ENCODE measurements at places on chromosomes 16 and 17.

DNA sequence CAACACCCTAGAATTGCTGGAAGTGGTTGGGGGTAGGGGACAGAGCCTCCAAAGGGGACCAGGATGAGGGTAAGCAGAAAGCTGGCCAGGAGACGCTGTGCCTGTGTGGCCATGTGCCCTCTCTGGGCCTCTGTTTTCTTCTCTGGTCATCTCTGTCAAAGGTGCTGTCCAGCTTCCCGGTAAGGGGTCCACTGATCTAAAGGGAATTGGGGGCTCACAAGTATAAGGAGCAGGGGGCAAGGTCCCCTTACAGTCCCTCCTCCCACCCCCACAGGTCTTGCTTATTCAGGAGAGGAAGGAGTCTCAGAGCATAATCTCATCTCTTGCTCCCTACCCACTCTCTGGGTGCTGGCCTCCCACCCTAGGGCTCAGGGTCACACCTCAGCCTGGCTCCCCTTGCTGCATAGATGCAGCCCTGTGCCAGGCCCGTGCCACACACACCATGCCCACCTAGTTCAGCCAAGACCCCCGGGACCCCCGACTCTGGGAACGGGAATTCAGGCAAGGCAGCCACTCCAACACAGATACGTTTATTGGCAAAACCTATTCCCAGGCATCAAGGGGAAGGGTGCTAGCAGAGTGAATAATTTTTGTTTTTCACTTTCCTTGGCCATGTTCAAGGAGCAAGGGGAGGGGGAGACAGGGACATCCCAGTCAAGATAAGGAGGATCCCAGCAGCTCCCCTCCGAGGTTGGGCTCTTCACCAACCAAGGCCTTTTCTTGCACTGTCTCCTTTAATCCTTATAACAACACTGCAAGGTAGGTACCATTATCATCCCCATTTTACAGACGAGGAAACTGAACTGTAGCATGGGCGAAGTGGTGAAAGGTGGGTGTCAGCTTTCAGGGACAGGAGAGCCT, 19.8 kb downstream of the SLC4A1 start:
- DNase-seq, result no peak

- no peak for DNase-seq
Measured at GRCh38 chr17:32648450-32648849, 161.7 kb downstream of the CDK5R1 start.

- DNase-seq, result no peak
Measured at GRCh38 chr16:64910356-64910755, 211.5 kb downstream of the CDH11 start.

GRCh38 chr16:31052114-31052513, 18.8 kb downstream of the STX4 start:
- DNase-seq, result no peak

GRCh38 chr17:36117505-36118382, 14.1 kb downstream of the CCL4 start:
- no peak for DNase-seq

DNA sequence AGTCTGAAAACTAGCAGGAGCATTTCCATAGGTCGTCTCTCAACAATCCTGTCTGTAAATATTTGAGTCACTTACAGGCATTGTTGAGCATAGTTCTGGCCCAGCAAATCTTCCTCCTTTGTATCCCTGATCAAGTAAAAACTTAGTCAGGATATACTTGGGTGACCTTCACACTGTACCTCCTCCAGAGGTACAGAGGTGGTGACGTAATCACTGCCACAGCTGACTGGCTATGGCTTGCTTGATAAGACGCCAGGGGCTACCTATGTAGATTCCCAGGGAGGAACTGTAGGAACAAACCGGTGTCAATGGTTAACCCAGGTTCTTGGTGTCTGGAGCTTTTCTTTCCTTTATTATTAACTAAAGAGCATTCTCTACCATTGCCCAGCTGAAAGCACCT, at the start of gene KCNJ16:
TSS of gene KCNJ16 (plus strand) at position 270 of the 400 bp plus-strand sequence. CDS start 56,863 bp downstream, outside the sequence.
- DNase-seq, result no peak

Data from activated naive CD4-positive, alpha-beta T cell (primary cell).